ENCODE measurements at places on chromosomes 5 and 9.
A peak's percentile ranks its signal among the peaks of the same experiment; 100 is the strongest.

GRCh38 chr5:76763136-76763535, 47.2 kb downstream of the F2R start:
- no peak for DNase-seq

DNA sequence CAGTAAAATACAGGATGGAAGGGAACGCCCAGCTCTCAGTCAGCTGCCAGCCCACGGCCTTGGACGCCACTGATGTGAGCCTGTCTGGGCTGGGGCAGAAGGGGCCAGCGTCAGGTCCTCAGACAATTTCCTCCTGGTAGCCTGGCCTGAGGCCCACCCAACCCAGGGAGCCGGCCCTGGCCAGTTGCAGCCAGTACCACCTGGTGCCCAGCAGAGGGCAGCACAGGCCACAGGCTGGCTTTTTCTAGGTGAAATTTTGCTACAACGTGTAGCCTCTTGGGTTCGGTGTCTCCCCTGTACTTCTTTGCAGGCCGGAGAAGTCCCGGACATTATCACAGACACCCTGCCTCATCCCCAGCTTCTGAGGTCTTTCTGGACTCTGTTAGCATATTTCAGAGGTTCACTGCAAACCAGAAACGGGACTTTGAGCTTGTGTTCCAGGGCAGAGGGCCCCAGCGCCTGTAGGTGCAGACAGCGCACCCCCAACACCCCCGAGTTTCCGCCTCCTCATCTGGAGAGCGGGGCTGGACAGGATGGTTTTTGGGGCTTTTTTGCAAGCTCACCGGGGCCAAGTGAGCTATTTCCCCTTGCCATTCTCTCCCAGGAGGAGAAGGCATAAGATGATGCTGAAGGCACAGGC, 45.9 kb upstream of the KCNMB1 start:
- peak; percentile 59 for DNase-seq

DNA sequence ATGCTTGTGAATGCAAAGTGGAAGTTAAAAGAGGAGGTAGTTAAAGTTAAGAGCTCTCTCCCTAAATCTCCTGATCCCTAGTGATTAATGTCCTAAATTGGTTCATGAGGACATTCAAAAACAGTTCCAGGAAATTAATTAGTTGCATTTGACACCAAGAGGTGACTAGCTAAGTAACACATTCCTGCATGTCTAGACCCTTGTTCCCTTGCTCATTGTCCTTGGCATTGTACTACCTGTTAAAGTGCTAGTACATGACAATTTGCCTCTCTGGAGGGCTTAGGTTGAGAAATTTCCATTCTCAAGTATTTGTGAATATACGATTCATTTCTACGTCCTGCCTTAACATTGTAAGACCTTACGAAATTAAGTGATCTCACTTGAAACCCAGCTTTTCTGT, 278.6 kb upstream of the CDH10 start:
- DNase-seq = no peak

DNA sequence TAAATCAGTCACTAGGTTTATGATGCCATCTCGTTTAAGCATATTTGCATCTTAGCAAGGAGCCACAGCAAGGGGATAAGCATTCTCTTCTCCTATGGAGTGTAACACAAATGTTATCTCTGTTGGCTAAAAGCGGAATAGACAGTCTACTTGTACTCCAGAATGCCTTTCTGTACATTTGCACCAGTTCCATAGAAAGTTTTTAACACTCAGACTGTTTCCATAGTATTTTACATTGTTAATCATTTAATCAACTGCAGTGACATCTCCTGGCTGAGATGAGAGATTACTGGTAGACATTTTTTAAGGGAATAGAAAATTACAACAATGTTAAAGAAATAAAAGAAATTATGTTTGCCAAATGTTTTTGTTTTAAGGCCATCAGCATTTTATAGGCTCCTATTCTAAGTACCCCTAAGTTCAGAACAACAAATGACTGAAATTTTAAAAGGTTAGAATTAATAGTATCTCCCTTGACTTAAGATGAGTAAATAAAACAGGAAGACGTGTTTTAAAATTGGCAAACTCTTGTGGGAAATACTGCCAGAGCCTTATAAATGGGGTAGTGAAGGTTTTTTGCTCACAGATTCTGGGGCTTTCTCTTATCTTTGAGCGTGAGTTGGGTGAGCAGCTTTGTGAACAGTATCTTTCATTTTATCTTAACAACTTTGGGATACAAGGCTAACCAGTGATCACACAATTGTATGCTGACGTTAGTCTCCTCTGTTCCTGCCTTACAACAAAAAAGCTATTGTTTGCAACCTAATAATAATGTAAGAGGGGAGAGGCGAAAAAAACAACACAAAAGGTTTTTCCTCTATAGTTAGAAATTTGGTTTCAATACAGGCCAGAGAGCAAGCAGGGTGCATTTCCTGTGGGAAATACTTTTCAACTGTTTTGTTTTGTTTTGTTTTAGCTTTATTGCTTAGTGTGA, 294.3 kb downstream of the FBXL7 start:
- DNase-seq = no peak

- no peak for DNase-seq
Measured at GRCh38 chr5:73392775-73393174, 55.8 kb downstream of the FOXD1 start.

DNA sequence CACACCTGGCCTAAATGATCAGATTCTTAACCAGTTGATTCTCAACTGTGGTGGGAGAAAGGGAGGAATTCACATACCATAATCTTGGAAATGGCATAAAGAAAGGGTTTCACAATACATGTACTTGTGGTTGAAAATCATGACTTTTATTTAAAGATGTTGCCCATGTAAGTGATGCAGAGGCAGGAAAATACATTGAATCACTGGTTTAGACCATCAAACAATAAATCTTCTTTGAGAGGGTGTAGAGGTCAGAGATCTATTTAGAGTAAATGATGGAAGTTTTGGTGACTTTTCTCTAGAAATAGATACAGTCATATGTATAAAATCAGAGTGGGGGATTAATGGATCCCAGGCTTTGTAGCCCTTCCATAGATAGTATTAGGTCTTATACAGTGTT, 15.4 kb downstream of the NDUFS4 start:
- DNase-seq = no peak

All from stimulated activated CD4-positive, alpha-beta T cell treated with anti-CD3 and anti-CD28 coated beads, Interleukin-4, amount 100 ng/mL, for 24 hours (primary cell).